ENCODE measurements at places on chromosomes 4 and X. TPM values are rescaled to one million over a fixed set of nuclear protein-coding genes. Genes with fewer than 3 reads are reported as not detected.

CT47B1 gene
- total RNA-seq: not detected

IDUA gene
- 53.0 TPM for total RNA-seq

DNA sequence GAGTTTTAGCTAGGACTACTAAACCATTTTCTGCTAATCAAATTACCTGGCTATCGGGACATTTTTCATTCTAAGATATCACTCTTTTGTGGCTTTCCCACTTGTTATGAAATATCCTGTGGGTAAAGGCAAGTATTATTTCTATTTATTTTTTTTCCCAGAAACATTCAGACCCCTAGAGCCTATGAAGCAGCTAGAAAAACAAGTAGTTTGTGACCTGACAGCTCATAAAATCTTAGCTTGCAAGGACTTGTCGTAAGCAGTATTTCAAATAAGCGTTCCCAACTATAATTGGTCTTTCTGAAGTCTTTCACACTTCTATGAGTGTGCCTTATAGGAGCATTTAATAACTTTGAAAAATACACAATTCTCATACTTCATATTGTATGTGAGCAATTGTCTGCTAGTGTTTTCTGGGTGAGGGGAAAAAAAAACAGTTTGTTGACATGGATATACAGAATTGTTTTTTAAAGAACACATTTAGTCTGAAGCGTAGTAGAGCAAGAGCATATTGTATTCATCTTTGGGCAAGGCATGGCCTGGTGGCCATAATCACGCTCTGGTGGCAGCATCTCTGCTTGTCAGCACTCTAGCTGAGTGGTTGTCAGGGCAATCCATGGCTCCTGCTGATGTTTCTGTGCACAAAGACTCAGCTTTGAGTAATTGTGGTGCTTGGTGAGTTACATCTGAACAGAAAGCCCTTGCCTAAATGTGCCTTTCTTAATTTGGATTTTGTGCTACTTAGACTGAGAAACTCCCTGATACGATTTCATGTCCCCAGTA lies 2.6 kb downstream of the MCUB start:
- DNase-seq: no peak

DNA sequence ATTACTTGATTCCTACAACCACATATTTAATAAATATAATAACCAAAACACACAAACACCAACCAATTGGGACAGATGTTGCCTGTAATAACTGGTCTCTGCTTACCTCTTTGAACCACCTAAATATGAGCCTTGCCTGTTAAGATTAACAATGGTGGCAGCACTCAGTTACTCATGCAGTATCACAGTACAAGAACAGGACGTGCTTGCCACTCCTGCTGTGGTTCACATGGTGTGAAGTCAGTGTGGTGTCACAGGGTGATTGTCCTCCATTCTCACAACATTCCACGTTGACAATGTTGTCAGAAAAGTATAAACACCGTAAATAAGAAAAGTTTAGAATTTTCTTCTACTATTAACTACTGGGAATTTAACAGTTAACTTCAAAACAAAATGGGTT lies 365.0 kb downstream of the PPP3CA start:
- no peak for DNase-seq

DNA sequence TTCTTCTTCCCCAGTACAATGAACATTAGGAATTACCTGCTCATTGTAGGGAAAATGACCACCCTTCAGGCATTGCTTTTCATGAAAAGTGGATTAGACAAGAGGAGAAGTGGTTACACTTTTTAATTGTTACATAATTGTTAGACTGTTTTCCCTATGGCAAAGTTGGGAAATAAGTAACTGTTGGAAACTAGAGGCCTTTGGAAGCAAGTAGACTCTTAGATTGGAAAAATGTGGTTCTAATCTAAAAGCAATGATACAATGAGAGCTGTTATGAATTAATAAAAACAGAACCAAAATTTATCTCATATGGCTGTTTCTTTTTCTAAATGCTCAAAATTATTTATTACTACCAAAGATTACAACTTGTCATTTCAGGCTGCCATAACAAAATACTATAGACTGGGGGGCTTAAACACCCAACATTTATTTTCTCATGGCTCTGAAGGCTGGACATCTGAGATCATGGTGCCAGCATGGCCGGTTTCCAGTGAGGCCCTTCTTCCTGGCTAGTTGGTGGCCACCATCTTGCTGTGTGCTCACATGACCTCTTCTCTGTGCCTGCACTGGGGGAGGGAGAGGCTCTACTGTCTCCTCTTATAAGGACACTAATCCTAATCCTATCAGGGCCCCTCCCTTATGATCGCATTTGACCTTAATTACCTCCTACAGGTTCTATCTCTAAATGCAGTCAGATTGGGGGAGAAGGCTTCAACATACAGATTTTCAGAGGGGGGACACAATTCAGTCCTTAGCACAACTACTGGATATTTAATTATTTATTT lies 12.5 kb downstream of the CC2D2A start:
- DNase-seq: no peak

DNA sequence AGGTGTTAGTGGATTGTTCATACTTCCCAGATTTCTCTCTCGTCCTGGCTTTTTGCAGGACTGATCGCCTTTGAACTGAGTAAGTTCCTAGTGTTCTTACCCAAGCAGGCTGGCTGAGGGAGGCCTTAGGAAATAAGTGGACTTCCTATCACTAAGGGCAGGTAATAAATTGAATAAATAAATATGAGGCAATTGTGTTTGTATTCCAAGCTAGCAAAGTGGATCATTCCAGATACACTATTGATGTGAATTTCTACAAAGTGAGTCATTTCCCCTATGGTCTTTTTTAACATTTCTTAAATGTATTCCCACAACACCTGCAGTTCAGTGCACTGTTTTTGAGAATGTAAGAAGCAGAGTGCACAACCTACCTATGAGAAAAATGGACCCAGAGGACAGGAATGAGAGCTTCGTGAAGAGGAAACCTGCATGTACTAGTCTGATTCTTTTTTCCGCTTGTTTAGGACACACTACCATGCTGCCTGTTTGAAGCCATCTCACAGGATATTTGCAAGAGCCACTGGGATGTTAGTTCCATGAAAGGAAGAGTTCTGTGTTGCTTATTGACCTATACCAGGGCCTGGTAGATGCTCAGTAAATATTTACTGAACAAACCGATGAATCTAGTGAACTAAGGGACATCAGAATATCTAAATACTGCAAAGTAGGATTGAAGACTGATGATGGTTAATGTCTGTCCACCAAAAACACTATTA lies 29.0 kb upstream of the SMAD1 start:
- no peak for DNase-seq

GRCh38 chr4:86608757-86609375 lies 14.8 kb downstream of the PTPN13 start:
- DNase-seq: no peak

- no peak for DNase-seq
Measured at GRCh38 chrX:112799425-112799824, 41.2 kb downstream of the AMOT start.

- no peak for DNase-seq
Measured at GRCh38 chr4:117512414-117512813, 427.0 kb upstream of the TRAM1L1 start.

DNA sequence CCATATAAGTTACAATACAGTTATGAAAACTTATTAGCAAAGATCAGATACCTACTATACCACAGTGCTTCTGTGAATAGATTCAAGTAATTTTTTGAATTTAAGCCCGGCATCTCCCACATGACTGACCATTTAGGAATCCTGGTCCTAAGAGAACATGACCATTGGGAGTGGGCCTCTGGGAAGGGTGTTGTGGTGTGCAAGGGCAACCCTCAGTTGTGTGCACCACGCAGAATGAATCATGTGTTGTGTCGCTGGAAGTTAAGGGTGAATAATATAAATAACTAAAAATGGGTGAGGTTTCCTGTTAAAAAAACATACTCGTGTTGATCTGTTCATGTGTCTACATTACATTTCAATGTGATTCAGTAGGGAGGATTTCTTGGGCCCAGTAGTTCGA lies 15.5 kb downstream of the CPE start:
- DNase-seq: no peak

- DNase-seq: no peak
Measured at GRCh38 chr4:147789596-147789995, 57.7 kb downstream of the ARHGAP10 start.

DNA sequence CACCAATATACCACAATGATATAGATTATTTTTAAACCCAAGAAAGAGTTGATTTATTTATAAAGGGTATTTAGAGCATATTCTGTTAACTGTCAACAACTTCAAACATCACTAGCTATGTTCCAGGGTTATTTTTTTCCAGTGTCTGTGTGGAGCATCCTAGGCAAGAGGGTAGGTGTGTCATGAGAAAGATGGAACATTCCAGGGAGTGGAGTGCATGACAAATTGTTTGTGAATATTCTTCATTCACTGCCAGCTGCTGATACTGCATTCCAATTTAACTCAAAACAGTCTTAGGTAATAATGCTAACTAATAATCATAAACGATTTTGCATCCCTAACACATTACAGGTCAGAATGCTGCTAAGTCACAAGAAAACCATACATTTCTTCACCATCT lies 148.7 kb upstream of the RASGEF1B start:
- DNase-seq: no peak

- no peak for DNase-seq
Measured at GRCh38 chr4:3668825-3669552, 97.2 kb upstream of the ADRA2C start.

DNA sequence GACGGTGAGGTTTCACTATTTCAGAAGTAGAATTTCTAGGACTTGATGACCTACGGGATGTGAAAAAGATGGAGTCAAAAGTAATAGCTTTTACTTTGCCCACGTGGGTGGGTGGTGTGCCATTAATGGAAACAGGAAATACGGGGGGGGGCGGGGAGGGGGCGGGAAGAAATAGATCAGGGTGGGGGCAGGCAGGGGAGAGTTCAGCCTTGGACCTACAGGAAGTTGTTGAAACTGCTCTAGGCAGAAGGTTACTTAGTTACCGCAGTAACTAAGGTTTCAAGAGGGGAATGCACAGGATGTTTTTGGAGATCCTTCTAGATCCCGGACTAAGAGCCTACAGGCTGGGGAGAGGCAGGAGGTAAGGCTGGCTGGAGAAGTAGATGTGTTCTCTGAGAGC lies 3.6 kb upstream of the FHL1 start:
- DNase-seq: no peak

- DNase-seq: no peak
Measured at GRCh38 chr4:80007745-80008149, 65.3 kb downstream of the ANTXR2 start.

DNA sequence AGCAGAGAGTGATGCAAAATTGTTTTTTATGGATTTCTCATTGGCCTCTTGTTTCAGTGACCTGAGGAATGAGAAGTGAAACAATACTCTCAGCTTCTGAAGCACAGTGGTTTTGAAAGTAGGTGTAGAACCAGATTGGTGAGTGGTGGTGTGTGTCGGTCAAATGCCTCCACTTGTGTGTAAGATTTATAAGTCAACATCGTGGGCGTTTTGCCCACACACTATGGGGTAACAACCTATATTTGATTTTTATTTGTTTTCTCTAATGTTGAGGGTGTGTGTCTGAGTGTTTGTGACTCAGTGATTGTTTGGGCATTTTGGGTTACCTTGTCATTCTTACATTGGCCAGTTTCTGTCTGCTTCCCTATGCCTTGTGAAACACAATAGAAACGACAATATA lies 23.3 kb downstream of the ADGRL3 start:
- DNase-seq: no peak

All from chondrocyte (in vitro differentiated cells).